ENCODE measurements at places on chromosomes 6 and 20. TPM values are rescaled to one million over a fixed set of nuclear protein-coding genes. Genes with fewer than 3 reads are reported as not detected.

- no peak for DNase-seq
These were observed 58.9 kb downstream of the UST start for GRCh38 chr6:148805777-148806176.

The ADGRF4 gene
- not detected for total RNA-seq

GRCh38 chr6:105795913-105796517 is 290.1 kb upstream of the PRDM1 start:
- no peak for DNase-seq

GRCh38 chr20:39092733-39093410 is 130.7 kb downstream of the DHX35 start:
- no peak for DNase-seq

DNA sequence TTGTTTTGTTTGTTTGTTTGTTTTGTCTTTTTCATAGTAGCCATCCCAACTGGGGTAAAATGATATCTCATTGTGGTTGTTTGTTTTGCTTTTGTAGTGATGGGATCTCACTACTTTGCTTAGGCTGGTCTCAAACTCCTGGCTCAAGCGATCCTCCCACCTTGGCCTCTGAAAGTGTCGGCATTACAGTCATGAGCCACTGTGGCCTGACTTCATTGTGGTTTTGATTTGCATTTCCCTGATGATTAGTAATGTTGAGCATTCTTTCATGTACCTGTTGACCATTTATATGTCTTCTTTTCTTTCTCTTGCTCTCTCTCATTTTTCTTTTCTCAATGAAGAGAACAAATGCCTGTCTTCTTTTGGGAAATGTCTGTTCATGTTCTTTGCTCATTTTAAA is 30.8 kb upstream of the HLA-DOA start:
- DNase-seq = no peak

- no peak for DNase-seq
These were observed 12.8 kb upstream of the PLEKHG1 start for GRCh38 chr6:150586850-150587359.

DNA sequence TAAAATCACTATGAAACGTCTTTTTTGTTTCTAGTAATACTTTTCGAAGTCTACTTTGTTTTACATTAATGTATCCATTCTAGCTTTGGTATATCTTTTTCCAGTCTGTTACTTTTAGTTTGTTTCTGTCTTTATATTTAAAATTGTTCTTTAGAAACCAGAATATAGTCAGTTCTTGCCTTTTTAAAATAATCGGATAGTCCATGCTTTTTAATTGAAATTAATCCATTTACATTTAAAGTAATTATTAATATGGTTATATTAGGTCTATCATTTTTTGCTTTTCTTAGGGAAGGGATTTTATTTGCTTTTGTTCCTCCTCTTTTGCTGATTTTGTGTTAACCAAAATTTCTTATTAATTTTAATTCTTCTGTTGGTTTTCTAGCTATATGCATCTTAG is 23.7 kb downstream of the CDYL start:
- DNase-seq = no peak

DNA sequence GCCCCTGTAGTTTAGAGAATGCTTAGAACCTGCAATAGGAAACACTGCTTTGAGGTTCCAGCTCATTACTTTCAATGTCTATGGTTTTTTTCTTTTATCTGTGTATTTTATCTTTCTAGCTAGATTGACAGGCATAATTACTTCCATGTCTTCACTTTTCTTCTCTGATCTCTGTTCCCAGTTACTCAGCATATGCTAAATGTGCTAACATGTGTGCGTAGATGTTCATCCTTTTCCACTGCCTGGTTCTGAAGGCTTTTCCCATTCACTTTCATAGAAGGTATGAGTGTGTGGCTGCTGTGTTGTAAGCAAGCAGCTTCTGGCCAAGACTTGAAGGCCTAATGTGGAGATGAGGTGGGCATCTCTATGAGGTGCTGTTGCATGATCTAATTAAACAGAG is 38.9 kb downstream of the FAXC start:
- no peak for DNase-seq

Data from Right ventricle myocardium superior (tissue), 1 donor.